Activated naive CD4-positive, alpha-beta T cell treated with Interleukin-2 at 50 U/mL for 16 hours (primary cell): ENCODE measurements at places on chromosomes 6 and 20.
A peak's percentile ranks its signal among the peaks of the same experiment; 100 is the strongest.

DNA sequence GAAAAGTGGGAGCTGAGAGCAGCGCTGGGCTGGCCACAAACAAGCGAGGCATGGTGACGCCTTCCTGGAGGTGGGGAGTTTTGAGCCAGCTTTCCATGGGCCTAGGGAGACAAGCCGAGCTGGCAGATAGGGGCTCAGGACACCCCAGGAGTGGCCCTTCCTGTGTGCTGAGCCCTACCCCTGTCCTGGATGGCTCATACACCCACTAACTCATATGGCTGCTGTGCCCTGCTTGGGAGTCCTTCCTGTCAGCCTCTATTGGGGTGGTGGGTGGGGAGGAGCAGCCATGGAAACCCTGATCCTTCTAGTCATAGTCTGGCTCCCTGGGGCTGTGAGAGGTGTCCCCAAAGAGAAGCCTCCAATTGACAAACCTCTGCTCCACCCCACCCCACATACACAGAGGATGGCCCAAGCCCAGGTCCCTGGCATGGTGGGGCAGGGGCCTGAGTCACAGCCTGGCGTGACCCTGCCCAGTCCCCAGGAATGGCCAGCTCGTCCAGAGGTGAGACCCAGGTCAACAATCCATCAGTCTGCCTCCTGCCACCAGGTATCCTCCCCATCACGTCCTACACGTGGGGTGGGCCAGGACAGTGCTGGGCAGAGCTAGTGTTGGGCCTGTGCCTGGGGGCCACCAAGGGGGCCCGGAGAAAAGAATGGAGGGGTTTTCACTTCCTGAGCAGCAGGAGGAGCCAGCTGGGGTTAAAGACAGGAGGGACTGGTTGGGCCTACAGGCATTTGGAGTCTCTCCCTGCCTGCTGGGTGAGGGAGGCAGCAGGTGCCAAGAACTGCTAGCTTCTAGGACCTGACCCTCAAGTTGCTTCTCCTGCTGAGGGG, 52.2 kb downstream of the MRPL14 start:
- DNase-seq = no peak

- DNase-seq = peak; percentile 65
Observed at GRCh38 chr20:59159493-59160376, 3.9 kb upstream of the ZNF831 start.

DNA sequence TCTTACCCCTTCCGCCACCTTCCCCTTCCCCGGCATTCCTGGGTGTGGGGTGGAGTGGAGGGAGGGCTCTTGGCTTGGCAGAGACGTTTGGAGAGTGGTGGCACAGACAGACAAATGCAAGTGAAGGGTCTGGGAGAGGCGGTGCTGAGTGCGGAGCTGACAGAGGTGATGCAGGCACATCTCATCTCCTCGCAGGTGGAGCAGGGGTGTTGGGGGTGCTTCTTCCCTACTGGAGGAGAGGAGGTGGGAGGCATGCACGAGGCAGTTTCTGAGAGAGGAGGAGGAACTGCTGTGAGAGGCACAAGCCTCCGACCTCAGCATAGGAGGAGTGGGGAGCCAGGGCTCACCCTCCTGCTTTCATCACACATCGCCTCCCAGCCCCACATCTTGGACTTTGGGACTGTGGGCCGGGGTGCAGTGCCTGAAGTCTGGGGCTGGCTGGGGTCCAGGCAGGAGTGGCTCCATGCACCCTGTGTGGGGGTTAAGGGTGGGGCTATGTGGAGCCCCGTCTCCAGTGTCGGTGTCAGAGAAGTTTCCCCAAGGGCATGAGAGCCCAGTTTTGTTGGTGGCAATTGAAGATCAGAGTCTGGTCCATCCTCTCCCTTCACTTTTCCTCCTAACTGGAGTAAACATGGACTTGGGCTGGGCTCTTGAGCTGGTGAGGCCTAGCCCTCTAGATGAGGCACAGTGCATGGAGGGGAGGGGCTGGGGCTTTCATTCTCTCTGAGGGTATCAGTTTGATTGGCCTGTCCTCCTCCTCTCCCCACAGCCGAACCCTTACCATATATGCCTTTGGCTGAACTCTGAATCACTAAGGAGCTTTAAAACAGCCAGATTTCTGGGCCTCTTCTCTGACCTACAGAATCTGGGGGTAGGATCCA, 20.2 kb upstream of the SLC22A7 start:
- no peak for DNase-seq

DNA sequence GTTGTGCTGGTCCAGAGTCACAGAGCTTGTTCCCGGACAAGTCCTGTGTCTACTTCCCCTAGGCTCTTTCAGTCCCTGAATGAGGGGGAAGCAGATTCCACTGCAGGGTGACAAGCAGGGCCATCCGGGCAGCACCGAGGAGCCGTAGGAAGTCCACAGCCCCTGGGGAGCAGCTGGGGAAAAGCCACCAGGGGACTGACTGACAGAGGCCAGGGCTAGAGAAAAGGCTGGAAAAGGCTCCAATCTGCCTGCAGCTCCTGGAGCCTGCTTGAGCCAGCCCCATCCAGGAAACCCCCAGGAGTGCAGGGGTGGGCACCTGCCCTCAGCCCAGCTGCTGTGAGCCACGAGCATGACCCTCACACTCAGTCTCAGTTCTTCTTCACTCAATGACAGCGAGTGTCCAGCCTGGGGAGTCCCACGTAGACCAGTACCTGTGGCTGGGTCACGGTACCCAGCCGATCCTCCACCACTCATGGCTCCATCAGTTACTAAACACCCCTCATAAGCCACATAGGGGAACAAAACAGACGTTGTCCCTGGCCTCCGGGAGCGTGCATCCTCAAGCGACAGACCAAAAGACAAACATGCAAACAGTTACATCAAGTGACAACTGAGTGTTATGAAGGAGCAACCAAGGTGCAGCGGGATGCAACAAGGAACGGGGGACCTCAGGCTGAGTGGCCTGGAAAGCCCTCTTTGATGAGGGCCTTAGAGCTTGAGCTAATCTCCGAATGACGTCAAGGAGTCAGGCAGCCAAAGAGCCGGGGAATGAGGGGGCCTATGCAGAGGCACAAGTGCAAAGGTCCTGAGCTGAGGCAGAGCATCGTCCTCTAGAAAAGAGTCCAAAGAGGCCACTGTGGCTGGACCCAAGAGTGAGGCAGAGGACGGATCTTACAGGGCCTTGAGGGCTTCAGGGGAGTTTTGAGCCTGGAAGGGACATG, 24.8 kb upstream of the VSTM2L start:
- no peak for DNase-seq

- DNase-seq = no peak
Observed at GRCh38 chr20:63007360-63007645, 539 bp upstream of the BHLHE23 start.

GRCh38 chr6:4366635-4367395, 231.4 kb upstream of the ECI2 start:
- no peak for DNase-seq

- no peak for DNase-seq
Observed at GRCh38 chr20:47125508-47125757, 230.8 kb downstream of the EYA2 start.

- DNase-seq = no peak
Observed at GRCh38 chr20:35235881-35236280, 9.4 kb downstream of the MMP24 start.

DNA sequence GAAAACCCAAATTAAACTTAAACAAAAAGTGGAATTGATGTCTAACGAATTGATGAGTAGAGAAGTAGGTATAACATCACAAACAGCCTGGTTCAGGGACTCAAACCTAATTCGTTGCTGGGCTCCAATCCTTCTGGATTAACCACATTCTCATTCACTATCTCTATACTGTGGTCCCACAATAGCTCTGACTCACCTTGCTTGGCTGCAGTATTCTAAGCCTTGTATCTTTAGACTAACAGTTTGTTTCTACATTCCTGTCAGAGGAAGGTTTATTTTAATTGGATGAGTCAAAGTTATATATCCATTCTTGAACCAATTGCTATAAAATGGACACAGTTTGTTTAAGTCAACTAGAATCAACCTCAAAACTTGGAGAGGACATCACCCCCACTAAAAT, 530.5 kb upstream of the PTCHD4 start:
- DNase-seq = no peak
